ENCODE measurements at places on chromosomes 4 and X. TPM values are rescaled to one million over a fixed set of nuclear protein-coding genes. Genes with fewer than 3 reads are reported as not detected.

DNA sequence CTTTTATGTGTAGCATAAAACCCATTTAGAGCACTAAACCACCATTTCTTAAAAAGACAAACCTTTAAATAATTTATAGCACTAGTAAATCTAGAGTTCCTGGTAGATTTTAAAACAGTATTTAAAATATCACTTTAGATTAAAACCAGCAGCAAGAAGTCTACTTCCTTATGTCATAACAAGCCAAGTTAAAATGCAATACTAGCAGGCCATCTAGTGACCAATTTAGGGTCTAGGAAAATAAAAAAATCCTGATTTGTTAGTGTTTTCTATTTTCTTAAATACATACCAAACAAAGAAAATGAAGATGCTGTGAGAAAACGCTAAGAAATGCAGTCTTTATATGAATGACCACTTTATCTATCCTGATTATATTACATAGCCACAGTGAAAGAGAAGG, 53.9 kb downstream of the PAPSS1 start:
- no peak for DNase-seq

Gene LEF1
- 0.98 TPM for total RNA-seq

Gene TMSB15A
- 213 TPM for total RNA-seq

- DNase-seq, result no peak
These were observed 21.1 kb downstream of the KLHL5 start for GRCh38 chr4:39083164-39083563.

Gene SPANXN4
- total RNA-seq, result not detected

- DNase-seq, result no peak
These were observed 606.2 kb downstream of the KLHL13 start for GRCh38 chrX:117510453-117510852.

- DNase-seq, result peak; percentile 12
These were observed 404.0 kb upstream of the F9 start for GRCh38 chrX:139126493-139126892.

GRCh38 chr4:88705223-88705622, 7.6 kb upstream of the NAP1L5 start:
- DNase-seq, result no peak

DNA sequence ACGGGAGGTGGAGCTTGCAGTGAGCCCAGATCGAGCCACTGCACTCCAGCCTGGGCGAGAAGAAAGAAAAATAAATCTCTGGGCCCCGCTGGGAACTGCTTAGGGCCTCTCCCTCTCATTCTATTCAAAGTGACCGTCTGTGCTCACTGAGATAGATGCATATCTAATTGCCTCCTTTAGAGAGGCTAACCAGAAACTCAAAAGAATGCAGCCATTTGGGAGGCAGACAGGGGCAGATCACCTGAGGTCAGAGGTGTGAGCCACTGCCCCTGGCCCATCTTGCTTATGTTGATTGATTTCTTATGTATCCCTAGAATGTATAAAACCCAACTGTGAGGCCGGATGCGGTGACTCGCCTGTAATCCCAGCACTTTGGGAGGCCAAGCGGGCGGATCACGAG, 6.2 kb upstream of the CSF2RA start:
- no peak for DNase-seq

DNA sequence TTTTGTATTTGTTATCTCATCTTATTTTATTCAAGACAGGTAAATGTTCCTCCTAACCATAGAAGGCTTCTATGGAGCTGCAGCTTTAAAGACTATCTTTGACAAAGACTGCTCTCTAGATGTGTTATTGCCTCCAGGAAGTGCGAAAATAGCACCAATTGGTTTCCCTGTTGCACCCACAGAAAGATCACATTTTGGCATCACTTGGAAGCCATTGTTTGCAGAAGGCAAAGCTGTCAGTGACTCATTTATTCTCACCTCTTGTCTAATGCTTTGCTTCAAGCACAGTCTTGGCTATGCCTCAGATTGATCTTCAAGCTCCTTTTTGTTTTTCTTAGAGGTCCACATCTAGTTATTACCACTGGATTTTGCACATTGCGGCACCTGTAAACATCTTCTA, 150.3 kb downstream of the PCDH7 start:
- DNase-seq, result no peak

Gene FGA
- total RNA-seq, result not detected

DNA sequence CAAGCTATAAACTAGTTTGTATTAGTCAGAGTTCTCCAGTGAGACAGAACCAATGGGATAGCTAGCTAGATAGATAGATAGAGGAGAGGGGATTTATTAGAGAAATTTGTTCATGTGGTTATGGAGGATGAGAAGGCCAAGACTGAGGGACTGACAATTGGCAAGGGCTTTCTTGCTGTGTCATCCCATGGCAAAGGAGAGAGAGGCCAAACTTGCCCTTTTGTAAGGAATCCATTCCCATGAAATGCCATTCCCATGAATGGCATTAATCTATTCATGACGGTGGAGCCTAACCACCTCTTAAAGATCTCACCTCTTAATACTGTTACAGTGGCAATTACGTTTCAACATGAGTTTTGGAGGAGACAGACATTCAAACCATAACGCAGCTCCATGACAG, 58.1 kb downstream of the LINC00632 start:
- no peak for DNase-seq

DNA sequence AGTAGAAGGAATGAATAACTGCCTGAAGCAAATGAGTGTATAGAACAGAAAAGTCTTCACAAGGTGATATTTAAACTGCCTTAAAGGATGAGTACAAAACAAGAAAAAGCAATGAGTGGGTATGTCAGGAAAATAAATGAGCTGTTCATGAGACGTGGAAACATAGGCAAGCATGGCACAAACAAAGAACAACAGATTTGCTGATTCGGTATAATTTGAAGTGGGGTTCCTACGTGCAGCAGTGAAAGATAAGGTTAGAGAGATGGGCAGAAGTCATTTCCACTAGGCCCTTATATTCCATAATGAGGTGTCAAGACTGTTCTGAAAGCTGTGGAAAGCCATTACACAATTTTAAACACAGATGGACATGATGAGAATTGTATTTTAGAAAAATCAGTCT, 506.6 kb downstream of the KLHL13 start:
- DNase-seq, result no peak

GRCh38 chrX:136210806-136211205, 40.4 kb downstream of the MAP7D3 start:
- no peak for DNase-seq

DNA sequence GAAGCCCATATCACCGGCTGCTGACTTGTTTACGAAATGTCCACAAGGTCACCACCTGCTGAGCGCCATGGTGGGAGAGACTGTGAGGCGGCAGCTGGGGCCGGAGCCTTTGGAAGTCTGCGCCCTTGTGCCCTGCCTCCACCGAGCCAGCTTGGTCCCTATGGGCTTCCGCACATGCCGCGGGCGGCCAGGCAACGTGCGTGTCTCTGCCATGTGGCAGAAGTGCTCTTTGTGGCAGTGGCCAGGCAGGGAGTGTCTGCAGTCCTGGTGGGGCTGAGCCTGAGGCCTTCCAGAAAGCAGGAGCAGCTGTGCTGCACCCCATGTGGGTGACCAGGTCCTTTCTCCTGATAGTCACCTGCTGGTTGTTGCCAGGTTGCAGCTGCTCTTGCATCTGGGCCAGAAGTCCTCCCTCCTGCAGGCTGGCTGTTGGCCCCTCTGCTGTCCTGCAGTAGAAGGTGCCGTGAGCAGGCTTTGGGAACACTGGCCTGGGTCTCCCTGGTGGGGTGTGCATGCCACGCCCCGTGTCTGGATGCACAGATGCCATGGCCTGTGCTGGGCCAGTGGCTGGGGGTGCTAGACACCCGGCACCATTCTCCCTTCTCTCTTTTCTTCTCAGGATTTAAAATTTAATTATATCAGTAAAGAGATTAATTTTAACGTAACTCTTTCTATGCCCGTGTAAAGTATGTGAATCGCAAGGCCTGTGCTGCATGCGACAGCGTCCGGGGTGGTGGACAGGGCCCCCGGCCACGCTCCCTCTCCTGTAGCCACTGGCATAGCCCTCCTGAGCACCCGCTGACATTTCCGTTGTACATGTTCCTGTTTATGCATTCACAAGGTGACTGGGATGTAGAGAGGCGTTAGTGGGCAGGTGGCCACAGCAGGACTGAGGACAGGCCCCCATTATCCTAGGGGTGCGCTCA, 8.7 kb upstream of the MSANTD1 start:
- peak; percentile 73 for DNase-seq

Gene SETD7
- total RNA-seq, result 22.6 TPM

DNA sequence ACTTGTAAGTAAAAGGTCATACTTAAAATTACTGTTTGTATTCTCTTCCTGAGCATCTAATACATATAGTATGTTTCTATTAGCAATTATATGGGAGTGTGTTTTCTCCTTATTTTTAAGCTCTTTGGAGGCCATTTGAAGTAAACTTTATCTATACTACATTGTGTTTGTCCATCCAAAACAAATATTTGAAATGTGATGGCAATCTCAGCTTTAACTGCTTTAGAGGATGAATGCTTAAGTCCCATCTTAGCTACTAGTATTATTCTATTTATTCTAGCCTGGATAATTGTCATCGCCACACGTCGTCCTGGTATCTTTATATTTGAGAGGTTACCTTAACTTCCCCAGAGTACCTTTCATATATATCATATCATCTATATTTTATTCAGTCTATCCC, 335.8 kb downstream of the NAF1 start:
- DNase-seq, result no peak

Gene GPR173
- total RNA-seq, result 85.3 TPM

DNA sequence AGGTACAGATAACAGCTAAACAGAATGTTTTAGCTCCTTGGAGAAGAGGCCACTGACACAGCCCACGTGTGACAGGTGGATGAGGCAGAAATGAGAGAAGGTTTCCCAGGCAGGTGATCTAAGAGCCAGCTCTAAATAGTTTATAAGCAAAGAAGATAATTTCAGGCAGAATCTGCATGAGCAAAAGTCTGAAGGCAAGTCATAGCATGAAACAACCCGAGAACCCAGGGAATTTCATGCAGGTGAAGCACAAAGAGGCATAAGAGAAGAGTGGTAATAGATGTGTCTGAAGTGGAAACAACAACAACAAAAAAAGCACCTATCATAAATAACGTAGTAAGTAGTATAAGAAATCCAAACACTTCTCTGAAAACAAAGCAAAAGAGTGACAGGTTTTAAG, 275.8 kb upstream of the CPEB2 start:
- no peak for DNase-seq

- no peak for DNase-seq
These were observed 2138.8 kb downstream of the PCDH7 start for GRCh38 chr4:32858971-32859370.

Gene RAB40AL
- 1.8 TPM for total RNA-seq

- no peak for DNase-seq
These were observed 220.4 kb upstream of the AGTR2 start for GRCh38 chrX:115949900-115950822.

- DNase-seq, result no peak
These were observed 53.1 kb upstream of the HGFAC start for GRCh38 chr4:3388471-3389232.

Gene TSPAN6
- 25.7 TPM for total RNA-seq

DNA sequence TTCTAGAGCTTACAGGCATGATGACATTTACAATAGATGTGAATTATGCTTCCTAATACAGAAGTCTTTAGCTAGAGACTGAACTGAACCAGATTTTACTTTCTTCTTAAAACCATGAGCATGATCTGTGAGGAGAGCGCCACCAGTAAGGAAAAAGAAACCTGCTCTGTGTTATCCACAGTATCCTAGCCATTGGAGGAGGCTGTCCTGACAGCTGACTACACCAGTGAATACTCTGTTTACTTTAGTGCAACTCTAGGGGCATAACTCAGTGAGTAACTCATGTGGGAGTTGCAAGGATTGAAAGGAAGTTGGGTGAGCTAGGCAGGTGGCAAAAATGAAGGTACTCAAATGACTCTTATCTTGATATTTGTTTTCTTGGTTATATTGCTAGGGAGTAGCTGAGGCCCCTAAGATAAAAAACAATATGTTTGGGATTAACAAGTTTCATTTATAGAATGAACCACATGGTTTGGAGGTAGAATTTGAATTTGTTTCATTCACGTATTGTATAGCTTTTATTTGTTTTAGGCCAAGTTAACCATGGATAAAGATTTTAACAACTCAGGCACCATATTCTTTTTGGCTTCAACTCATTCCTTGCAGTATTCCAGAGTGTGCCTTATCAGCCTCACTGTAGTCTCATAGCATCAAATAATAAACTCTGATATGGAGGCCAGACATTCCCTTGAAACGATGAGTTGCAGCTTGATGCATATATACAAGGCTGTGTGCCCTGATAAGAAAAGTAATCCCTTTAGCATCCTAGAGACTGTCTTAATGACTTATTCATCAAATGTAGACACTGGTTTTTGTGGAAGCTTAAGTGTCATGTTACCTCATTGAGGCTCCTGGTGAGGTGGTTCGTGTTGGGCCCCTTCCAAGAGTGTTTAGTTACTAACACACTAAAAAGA, 2.5 kb downstream of the BMP3 start:
- no peak for DNase-seq

Gene GABRB1
- total RNA-seq, result 4.9 TPM

GRCh38 chr4:173217727-173218126, 49.1 kb downstream of the GALNT7 start:
- no peak for DNase-seq

DNA sequence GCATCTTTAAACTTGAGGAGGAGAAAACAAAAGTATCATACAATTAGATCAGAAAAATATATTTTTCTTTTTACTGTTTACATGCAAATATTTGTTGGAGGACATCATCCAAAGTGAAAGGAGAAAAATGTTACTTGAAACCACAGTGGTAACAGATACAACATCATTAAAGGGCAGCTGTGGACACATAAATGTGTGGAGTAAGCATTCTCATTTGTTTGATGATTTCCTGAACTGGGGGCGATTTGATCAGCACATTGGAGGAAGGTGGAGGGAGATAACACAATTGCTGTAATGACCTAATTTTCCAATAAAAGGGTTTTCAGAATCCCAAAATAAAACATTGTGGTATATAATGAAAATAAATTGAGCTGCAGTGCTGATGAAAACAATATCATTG, 314.5 kb upstream of the HS3ST1 start:
- DNase-seq, result no peak

DNA sequence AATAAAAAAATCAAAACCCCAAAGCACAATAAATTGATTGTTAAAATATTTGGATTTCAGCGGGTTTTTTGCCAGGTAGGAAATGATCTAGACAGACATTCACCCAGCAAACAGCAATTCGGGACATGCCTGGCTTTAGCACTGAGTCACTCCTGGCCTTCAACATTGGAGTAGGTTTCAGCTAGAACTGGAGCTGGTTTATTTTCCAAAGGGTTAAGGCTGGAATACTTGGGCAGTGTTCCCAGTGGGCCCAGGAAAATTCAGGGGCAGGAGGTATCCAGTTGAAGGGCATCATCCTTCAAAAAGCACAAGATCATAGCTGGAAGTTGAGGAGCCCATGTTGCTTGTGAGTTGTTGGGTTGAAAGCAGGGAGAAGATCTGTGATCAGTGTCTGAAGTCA, 41.0 kb downstream of the TXLNG start:
- DNase-seq, result no peak

GRCh38 chrX:75968293-75968692, 183.2 kb upstream of the MAGEE2 start:
- DNase-seq, result no peak

DNA sequence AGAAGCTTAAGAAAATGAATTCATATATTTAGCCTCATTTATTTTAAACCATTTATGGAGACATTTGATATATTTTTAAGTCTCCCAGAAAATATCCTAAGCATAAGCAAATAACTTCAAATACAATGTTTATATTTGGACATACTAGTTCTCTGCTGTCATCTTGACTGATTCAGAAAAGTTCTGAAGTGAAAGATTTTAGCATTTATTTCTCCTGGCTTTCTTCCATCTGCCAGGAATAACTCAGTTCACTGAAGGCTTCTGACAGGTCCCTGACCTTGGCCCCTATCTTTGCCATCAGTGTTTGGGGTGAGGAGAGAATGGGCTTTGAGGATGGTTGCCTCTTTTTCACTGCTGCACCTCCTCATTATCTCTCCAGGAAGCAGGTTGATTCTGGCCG, 115.7 kb downstream of the SLIT2 start:
- DNase-seq, result no peak

Data from glutamatergic neuron (in vitro differentiated cells).